ENCODE measurements at places on chromosomes 6 and 20.

DNA sequence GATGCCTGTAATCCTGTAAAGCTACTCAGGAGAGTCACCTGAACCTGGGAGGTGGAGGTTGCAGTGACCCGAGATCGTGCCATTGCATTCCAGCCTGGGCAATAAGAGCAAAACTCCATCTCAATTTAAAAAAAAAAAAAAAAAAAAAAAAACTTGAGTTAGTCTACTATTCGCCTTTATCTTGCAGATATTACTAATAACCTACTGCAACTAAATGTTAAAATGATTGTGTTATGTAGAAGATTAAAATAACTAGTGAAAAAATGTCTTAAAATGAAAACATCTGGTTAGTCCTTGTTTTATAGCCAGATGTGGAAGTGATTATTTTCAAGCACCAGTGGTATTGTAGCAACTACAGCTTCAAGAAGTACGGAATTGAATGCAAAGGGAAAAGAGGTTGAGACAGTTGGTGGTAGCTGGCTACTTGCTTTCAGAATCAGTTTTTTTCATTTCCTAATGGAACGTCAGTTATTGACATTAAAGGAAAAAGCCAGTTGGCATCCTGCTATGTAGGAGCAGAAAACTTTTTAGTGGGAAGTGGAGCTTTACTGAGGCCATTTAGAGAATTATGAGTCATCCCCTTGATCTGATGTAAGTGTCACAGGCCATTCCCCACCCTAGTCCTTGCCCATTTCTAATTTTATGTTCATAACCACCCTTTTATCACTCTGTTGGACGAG lies 43.8 kb upstream of the DYNLRB1 start:
- DNase-seq, result no peak

- DNase-seq, result no peak
Measured at GRCh38 chr6:33201147-33201545, 479 bp downstream of the SLC39A7 start.

DNA sequence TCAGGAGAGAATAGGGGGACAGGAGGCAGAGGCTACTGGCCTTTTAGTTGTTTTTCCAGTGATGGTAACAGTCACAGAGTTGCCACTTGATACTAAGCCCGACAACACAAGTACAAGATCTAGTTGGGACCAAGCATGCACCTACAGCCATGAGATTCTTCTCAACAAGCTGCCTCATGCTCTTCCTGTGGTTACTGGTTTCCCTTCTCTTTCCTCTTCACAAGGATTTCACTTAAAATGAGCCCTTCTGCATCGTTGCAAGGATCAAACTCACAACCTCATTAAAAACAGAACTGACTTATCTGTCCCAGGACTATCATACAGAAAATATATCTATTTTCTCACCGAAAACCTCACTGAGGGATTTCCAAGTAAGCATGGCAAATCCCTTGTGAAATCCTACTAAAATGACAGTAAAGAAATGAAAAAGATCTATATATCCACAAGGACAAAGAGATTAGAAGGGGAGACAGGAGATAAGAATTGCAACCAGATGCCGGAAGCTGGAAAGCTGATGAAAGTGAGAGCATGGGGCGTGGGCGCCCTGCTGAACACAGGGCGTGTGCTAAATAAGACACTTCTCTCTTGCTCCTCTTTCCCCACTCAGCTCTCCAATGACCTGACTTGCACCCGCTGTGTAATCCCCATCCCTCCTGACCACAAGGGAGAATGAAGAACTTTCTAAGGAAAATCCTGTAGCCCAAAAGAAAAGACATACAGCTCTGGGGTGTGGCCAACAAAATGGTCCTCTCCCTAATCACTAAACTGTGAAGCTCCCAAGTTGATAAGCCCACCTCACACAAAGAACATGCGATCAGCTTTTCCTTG lies 13.4 kb downstream of the MTFR2 start:
- DNase-seq, result no peak

DNA sequence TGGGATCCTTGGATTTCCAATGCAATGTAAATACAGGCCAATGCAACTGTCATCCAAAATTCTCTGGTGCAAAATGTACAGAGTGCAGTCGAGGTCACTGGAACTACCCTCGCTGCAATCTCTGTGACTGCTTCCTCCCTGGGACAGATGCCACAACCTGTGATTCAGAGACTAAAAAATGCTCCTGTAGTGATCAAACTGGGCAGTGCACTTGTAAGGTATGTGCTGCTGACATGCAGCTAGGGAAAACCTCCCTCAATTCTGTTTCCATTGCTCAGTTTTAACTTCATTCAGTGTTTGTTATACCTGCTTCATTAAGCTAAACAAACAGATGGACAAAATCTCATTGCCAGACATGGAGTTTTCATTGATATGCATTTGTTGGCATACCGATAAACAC lies 397.1 kb downstream of the ARHGAP18 start:
- DNase-seq, result no peak

DNA sequence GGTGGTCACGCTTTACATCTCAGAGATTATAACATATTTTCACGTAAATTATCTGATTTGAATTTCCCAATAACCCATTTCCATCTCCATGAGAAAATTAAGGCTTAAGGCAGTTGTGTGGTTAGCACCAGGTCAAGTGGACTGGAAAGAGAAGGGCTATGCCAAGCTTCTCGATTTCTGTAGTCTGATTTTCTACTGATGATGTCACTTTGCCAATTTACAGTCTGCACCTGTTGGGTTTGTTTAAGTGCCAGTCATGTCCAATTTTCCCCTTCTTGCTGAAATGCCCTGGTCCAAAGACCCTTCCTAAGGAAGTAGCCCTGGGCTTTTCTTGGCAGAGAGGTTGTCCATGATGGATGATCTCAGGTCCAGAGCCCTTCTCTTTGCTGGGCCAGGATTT lies 562.3 kb upstream of the BTBD3 start:
- DNase-seq, result no peak

DNA sequence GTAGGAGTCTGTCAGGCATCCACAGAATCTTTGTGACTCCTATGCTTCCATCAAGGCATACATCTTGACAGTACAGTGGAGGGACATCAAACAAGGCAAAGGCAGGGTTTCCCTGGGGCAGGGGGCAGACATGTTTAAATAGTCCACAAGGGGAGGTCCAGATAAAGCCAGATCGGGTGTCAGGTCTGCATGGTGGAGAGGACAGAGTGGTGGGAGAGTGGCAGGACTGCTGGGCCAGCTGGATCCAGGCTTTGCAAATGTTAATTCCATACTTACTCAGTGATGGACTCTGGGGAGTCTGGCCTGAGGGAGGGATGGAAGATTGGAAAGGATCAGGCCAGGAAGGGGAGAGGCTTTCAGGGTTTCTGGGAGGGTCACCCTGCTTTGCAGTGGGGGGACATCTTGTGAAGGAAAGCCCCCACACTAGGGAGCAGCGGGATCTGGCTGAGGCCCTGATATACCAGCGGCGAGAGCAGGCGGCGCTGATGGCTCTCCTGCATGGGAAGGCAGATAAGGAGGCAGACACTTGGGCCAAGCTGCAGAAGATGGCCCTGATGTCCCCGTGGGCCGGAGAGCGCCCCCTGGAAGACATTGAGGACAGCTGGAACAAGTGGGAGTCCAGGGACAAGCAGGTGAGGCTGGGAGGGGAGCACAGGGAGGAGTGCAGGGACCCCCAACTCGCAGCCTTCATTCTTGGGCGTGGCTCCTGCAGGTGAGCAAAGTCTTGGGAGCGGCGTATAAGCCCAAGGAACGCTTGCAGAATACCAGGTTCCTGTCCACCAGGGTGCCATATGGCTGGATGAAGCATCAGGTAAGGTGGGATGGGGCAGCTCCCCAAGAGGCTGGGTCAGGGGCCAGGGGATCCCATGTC lies 44.6 kb downstream of the SUN5 start:
- DNase-seq, result no peak

DNA sequence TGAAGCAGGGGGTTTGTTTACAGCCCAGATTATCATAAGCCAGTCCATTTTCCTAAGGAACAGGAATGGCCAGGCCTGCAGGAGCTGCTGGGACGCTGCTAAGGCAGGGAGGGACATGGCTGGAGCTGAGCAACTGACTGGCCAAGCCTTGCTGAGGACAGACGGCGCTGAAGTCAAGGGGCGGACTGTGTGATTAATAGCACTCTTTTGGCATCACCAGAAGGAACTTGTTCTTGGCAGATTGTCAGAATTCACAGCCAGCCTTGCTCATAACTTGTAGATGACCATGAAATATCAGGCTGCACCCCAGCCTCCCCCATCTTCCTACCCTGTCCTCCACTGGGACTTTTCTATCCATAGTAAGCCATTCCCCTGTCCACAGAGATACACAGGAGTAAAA lies 218.8 kb upstream of the RNF24 start:
- DNase-seq, result no peak

GRCh38 chr6:163288915-163289314 lies 125.6 kb upstream of the QKI start:
- no peak for DNase-seq

GRCh38 chr20:37343212-37343993 lies 2.5 kb upstream of the SRC start:
- peak; percentile 33 for DNase-seq

GRCh38 chr20:36549942-36550789 lies 8.8 kb downstream of the MYL9 start:
- DNase-seq, result no peak

- DNase-seq, result no peak
Measured at GRCh38 chr6:117276778-117277316, 11.5 kb downstream of the VGLL2 start.

DNA sequence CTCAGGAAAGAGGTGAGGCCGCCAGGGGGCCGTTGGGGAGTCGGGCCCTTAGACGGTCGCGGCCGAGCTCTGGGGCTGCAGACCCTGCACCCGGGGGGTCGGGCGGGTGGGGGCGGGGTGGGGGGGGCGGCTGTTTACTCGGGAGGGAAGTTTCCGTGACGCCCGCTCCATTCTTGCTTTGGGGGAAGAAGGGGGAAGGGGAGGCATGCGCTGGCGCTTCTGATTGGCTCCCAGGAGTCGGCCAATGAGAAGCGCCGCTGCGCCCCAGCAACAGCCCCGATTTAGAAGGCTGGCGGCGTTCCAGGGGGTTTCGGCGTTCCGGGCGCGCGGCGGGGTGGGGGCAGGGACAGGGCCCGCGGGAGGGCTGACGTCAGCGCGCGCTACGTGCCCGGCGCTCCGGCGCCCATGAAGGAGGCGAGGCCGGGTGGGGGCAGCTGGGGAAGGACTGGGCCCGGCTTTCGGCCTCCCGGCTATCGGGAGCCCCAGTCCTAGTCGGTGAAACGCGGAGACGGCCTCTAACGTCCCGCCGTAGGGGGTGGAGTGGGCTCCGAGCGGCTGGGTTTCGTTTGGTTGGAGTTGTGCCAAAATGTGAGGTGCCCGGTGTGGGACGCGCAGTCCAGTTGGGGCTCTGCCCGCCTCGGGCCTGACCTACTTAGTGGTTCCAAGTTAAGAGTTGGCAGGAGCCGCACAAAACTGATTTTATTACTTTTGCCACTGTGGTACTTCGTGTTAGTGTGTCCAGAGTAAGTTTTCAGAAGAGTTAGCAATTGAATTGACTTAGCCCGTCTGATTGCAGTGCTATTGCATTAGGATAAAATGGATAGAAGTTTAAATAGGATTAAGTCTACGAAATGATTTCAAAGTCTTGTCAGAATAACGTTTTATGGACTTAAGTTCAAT lies 1.1 kb downstream of the PNRC1 start:
- peak; percentile 95 for DNase-seq

GRCh38 chr6:34524499-34524898 lies 31.6 kb downstream of the SPDEF start:
- peak; percentile 7 for DNase-seq

DNA sequence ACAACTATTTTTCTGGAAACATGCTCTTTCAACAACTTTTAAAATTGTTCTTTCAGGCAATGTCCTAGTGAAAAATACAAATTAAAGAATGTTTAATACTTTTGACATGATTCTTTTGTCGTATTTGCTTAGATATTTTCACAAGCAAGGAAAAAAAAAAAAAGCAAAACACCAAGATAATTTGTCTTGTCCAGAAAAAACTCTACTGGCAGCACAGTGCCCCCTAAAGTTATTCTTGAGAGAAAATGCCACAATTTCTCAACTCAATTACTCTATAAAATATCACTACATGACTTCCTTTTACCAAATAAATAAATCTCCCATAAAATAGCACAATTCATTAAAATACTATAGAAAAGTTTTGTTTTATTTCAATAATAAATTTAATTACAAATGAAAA lies 652.5 kb upstream of the EPHA7 start:
- peak; percentile 10 for DNase-seq

GRCh38 chr20:45937765-45938164 lies 3.3 kb downstream of the PCIF1 start:
- DNase-seq, result no peak

DNA sequence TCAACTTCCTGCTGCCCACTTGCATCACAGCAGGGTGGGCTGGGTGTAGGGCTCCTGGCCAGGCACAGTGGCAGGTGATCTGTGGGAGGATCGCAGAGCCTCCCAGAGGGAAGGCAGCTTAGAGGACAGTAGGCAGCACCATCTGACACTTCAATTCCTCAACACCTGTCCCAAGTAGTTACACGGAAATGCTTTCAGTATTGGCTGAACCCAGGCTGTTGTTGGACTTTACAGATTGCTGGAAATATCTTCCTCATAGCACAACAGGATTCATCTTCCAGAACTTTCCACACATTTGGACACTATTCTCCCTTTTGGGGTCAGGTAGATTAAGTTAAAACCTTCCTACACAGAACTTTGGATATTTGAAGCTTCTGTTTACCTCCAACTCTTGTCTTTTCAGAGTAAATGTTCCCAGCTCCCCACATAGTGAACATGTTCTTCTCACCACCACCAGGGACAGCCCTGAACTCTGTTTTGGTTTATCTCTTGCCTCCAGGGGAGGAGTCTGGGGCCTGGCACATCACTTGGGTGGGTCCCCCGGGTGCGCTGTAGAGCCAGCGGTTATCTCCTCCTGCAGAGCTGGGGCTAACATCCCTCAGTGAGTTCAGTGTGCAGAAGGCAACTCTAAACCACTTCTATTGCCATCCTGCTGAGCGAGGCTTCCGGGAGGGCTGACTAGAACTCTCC lies 3.5 kb upstream of the SLC22A2 start:
- DNase-seq, result no peak

- peak; percentile 14 for DNase-seq
Measured at GRCh38 chr6:31479933-31480535, 17.9 kb upstream of the MICB start.

DNA sequence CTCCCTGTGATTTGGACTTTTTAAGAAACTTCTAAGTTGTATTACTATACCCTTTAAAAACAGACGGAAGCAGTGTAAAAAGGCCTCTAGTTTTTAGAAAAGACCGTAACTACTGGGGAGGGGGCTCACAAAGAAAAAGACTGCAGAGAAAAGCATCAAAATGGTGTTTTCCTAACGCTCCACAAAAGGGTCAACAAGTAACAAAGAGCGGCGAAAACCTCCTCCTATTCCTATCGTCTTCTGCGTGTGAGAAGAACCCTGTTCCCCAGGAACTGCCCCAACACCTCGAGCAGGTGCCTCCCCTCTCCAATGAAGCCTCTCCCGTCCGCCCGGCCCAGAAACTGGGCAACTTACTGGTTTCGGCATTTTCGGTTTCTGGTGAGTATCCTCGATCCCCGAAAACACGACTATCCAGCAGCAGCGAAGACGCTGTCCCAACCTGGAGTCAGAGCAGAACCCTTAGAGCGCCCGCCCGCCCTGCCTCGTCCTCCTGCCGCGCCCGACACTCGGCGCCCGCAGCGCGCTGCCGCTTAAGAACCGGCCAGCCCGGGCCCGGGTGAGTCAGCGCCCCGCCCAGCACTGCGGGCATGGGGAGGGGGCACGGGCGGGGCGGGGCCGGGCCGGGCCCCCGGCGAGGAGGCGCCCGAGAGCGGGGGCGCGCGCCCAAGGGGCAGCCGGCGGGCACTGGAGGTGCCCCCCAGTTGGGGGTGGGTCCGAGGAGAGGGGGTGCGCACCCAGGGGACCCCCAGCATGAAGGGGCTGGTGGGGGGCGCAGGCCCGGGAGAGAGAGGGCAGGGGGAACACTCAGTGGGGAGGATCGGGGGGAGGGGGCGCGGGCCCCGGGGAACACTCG lies 1.2 kb downstream of the EZR start:
- DNase-seq, result peak; percentile 80

All from NCI-H1417 (cell line).